Endothelial cell of umbilical vein (primary cell): ENCODE measurements at places on chromosomes 16 and 17. TPM values are rescaled to one million over a fixed set of nuclear protein-coding genes. Genes with fewer than 3 reads are reported as not detected.
A peak's percentile ranks its signal among the peaks of the same experiment; 100 is the strongest.

- DNase-seq: no peak
Measured at GRCh38 chr17:37750292-37750691, 5.4 kb upstream of the HNF1B start.

GRCh38 chr16:56915336-56916119, 16.4 kb upstream of the HERPUD1 start:
- peak; percentile 91 for DNase-seq

PRR29 gene
- total RNA-seq: 0.78 and 1.2 TPM in 2 replicates

CLEC18A gene
- 0.46 and 0.51 TPM in 2 replicates for total RNA-seq

CDH3 gene
- 0.28 TPM in 1 of 2 replicates, not detected in the other for total RNA-seq

DNA sequence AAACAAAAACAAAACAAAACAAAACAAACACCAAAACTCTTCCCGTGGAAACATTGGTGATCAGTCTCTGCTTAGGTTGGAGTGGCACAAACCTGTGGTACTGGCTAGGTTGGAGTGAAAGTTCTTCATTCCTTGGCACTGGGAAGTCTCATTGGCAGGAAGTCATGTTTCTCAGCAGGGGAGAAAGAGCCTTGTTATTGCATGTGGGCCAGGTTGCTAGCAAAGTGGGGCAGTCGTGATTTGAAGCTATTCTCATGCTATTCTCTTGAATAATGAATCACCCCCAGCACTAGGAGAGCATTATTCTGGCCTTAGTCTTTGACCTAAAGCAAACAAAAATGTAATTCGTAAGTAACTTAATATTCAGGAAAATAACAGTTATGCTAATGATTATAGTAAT, 24.3 kb upstream of the B4GALNT2 start:
- DNase-seq: no peak
